ENCODE measurements at places on chromosomes 6 and 20. TPM values are rescaled to one million over a fixed set of nuclear protein-coding genes. Genes with fewer than 3 reads are reported as not detected.

GABRR1 gene
- not detected for total RNA-seq

AVP gene
- not detected for total RNA-seq

ARMC12 gene
- 1.8 TPM for total RNA-seq

SYCP2 gene
- total RNA-seq = 0.88 TPM

CDK5RAP1 gene
- 58.3 TPM for total RNA-seq

SPDEF gene
- 1.6 TPM for total RNA-seq

Measured in type B pancreatic cell (in vitro differentiated cells).